ENCODE measurements at places on chromosomes 4 and X. TPM values are rescaled to one million over a fixed set of nuclear protein-coding genes. Genes with fewer than 3 reads are reported as not detected.

DNA sequence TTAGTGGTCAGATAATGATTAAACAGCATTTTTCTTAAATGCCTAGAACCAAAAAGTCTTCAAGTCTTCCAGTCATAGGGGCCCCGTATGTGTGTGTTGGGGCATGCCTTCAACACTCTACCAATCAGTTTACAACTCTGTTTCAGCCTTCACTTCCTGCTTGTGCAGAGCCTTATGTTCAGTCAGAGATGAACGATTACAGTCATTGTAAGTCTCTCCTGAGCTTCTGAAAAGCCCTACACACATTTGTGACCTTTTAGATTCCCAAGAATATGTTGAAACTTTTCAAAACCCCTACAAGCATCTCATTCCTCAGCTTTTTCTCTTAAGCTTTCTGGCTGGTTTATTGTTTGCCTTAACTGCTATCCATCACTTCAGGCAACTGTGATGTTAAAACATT is 591.2 kb downstream of the ZNF674 start:
- DNase-seq, result no peak

GRCh38 chrX:31179203-31179602 is 107.4 kb upstream of the FTHL17 start:
- DNase-seq, result no peak

DNA sequence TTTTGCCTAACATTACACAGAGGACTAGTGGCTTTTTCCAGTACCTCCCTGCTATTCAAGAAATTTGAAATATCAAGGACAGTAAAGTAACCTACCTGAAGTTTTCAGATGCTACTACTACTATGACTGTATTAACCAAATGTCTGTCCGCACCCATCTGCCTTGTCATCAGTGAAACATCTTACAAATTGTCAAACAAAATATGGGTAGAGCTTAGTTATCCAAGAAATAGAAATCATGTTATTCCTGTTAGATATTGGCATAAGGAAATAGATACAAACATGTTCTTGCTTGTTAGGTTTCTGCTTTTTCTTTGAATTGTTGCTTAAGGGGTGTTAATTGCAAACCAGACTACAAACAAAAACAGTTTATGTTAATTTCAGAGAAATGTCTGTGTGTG is 63.9 kb downstream of the PLS3 start:
- DNase-seq, result no peak

DNA sequence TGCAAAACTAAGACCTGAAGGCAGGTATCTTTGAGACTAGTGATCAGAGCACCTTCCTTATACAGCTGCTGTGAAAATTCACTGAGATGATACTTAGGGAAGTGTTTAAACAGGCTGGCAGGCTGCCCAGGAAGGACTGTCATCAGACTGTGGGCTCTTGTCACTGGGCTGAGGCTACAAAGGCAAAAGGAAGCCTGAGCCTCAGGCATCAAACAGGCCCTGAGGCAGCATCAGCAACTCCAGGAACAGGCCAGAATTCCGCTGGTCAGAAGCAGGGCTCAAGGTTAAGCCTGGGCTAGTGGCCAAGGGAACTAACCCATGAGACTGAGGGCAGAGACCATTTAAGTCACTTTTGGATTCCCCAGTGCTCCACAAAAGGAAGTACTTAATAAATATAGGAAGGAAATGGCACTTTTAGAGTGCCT is 12.8 kb downstream of the PJA1 start:
- DNase-seq, result peak; percentile 30

DNA sequence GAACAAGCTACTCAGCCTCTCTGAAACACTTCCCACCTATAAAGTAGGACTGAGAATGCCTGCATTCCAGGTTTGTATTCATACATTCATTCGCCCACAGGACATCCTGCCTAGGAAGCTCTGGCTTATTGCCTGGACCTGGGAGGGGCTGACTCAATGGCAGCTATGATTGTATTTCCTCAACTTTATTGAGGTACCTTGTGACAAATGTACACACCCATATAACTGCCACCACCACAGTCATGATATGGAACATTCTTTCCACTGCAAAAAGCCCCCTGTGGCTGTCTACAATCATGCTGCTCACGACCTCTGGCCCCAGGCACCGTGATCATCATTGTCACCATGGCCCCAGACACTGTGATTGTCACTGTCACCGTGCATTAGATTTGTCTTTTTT is 68.3 kb downstream of the ABLIM2 start:
- DNase-seq, result peak; percentile 78

DNA sequence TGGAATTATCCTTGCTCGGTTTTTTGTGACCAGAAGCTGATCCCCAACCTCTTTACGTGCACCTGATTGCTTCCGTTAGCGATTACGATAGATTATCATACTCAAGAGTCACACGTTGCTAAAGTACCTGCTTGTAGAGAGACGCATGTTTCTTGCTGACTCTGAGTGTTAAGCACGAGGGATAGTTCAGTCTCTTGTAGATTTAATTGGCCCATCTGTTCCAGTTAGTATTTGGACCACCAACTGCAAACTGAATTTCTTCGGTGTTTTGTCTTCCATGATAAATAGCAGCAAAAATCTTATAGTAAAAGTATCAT is 516 bp upstream of the COX18 start:
- DNase-seq, result no peak

- DNase-seq, result no peak
These were observed 47.9 kb downstream of the HTRA3 start for GRCh38 chr4:8317474-8317873.

- peak; percentile 99 for DNase-seq
These were observed 3.3 kb downstream of the KLF3 start for GRCh38 chr4:38667085-38667893.

GRCh38 chr4:124642846-124643245 is 69.7 kb downstream of the ANKRD50 start:
- DNase-seq, result no peak

DNA sequence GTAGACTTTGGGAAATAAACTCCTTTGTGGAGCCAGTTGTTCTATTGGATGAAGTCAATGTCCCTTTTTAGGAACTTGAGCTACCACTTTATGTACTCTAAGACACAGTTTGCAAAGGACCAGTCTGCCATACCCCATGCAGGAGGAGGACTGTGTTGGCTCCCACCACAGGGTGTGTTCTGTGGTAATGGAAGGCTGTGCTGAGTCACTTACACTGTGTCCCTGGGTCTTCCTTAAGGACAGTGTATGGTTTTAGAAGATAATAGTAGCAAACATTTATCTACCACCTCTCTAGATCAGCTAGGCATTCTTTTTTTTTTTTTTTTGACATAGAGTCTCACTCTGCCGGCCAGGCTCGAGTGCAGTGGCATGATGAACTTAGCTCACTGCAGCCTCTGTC is 184.0 kb upstream of the PGRMC2 start:
- no peak for DNase-seq

GRCh38 chr4:155956461-155956860 is 2.8 kb upstream of the CTSO start:
- no peak for DNase-seq

- no peak for DNase-seq
These were observed 71.1 kb downstream of the NYX start for GRCh38 chrX:41518127-41518840.

- DNase-seq, result no peak
These were observed 40.0 kb downstream of the C4orf51 start for GRCh38 chr4:145719752-145720624.

DNA sequence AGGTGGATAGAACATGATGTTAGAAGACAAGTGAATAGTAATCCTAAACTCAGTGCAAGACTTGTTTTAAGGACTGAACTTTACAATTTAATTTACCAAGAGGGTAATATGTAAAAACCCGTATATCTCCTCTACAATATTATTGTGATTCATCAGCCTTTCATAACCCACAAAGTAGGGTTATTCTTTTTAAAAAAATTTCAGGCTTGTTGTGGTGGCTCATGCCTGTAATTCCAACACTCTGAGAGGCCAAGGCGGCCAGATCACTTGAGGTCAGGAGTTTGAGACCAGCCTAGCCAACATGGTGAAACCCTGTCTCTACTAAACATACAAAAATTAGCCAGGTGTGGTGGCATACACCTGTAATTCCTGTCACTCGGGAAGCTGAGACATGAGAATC is 7.2 kb downstream of the IBSP start:
- DNase-seq, result no peak

GRCh38 chr4:24179201-24179840 is 289.5 kb upstream of the PPARGC1A start:
- no peak for DNase-seq

DNA sequence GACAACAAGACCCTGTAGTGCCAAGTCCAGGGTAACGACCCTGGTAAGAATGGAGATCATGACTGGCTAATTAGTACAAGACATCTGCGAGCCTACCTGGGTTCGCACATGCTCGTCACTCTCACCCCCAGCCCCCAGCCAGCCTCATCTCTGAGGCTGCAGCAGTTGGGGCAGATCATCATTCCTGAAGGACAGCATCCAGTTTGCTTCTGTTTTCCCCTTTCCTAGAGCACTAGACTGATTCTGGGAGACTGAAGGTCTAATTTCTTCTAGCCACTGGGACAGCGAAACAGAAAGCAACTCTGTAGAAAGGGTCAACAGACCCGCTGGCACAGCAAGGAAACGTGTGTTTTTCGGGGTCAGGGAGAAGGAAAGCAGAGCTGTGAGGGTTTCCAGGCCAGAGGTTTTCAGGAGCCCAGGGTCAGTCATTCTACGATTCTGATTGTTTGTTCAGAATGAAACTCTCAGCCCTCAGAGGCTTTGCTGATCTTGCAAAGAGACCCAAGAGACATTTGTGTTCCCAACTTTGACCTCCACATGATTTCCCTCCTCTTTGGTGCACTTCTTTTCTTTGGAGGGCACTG is 343.1 kb upstream of the NOCT start:
- peak; percentile 4 for DNase-seq

- DNase-seq, result peak; percentile 50
These were observed 70.1 kb upstream of the ENPP6 start for GRCh38 chr4:184287697-184288255.

DNA sequence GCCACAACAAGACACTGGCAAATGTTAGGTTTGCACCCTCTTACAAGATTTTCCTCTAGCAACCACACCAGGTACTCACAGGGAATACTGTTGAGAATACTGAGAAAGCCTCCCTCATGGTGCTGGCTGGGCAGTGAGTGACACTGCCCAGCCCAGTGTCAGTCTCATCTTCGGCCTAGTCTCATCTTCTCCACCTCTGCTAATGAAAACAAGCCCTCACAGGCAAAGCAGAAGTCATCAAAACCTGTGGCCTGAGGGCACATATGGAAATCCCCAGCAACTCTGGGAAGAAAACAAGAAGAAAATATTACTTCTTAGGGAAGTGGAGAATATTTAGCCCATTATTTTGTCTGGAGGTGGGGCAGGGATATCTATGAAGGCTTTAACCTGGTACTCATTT is 7.9 kb upstream of the ADAM29 start:
- no peak for DNase-seq

DNA sequence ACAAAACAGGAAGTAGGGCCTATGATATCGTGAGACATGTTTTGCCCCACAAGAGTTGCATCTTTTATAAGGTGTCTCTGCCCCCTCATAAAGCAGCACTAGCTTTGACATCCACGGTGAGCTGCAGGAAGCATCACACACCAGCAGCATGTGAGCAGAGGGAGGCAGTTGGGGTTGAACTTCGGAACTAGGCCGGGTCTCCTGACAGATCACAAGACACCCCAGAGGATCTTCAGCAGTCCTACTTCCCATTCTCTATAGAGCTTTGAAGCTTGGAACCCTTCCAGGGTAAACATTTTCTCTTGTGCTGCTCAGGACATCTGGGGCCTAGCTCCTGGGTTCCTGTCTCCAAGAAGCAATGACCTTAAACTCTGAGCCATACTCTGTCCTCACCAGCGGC is 27.5 kb downstream of the YY2 start:
- no peak for DNase-seq

- no peak for DNase-seq
These were observed 23.2 kb downstream of the TACC3 start for GRCh38 chr4:1744552-1744951.

GRCh38 chrX:7146703-7147412 is 654 bp upstream of the STS start:
- no peak for DNase-seq

DNA sequence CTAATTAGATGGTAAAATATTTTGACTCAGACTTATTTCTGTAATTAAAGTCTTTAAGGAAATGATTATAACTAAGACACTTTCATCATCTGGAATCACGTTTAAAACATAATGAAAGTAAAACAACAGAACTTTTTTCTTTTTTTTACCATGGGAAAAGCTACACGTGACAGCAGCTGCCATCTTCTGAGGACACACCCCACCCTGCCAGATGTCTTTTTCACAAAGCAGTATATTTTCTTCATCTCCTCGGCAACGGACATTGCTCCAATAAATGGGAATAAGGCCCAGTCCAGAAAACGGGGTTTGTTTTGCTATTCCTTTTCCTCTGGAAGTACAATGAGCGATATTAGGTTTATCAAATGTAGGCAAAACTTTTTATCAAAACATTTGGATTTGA is 17.5 kb downstream of the PRSS12 start:
- no peak for DNase-seq

DNA sequence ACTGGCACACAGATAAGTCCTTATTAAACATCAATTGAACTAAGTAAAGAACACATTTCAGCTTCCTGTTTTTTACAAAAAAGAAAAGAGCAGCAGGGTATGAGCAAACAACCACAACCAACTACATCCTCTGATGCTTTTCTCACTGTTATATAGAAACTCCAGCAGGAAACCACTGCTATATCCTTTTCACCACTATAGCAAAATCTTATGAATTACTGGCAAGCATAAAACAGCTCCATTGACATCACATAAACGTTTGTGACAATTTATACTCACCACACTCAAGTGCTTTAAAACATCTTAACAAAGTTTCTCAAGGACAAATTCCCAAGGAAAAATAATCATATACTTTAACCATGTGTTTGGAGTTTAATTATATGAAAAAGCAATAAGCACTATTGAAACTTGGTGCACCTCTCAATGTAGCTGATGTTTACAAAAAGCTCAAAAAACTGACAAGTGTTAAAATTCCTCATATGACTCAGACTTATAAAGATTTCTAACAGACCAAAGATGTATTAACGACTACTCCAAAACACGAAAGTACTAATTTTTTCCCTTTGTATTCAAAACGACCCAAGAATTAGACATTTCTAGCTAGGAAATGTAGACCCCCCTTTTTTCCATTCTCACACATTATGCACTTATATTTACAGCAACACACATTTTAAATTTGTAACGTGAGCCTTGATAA is 12.9 kb downstream of the GPRIN3 start:
- DNase-seq, result no peak

EXOC1L gene
- total RNA-seq, result not detected

HSFX1 gene
- 0.20 TPM for total RNA-seq

PAGE1 gene
- not detected for total RNA-seq

FAM9B gene
- not detected for total RNA-seq

GUCY1B1 gene
- total RNA-seq, result 1.4 TPM

FOXO4 gene
- total RNA-seq, result 5.2 TPM

SLC34A2 gene
- total RNA-seq, result not detected

F9 gene
- total RNA-seq, result not detected

TMEM175 gene
- total RNA-seq, result 8.5 TPM

CCDC149 gene
- total RNA-seq, result 19.8 TPM

HS3ST1 gene
- total RNA-seq, result 1.3 TPM

RAB33A gene
- total RNA-seq, result 0.44 TPM

KLF8 gene
- 0.22 TPM for total RNA-seq

All from lung microvascular endothelial cell (primary cell).